Left lobe of liver (tissue), 2 donors: ENCODE measurements at places on chromosomes 4 and X. TPM values are rescaled to one million over a fixed set of nuclear protein-coding genes. Genes with fewer than 3 reads are reported as not detected.

- no peak for DNase-seq
These were observed 1.2 kb upstream of the HSD17B11 start for GRCh38 chr4:87392183-87392582.

GRCh38 chrX:155923200-155923599 is 42.1 kb downstream of the VAMP7 start:
- DNase-seq: no peak

- no peak for DNase-seq
These were observed 582 bp downstream of the NAA10 start for GRCh38 chrX:153934148-153934761.

DNA sequence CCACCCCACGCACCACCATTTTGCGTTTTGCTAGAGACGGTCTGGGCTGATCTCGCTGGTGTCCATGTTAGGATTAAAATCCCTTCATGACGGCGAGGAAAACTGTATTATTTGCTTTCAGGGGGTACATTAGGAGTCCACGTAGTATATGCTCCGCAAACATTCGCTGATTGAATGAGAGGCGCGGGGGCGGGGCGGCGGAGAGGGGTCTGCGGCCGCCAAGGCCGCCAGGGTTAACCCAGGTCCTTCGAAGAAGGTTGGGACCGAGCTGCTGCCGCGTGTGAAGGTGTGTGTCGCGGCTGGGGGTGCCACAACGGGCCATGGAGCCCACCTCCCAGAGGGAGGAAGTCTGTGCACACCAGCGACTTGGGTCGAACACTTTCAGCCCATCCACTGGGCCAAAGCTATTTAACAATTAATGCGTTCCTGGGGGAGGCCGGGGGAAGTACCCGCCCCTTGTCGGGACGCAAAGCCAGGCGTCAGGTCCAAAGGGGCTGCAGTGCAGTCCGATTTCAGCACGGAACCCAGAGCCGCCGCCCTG is 6.4 kb upstream of the PITX2 start:
- no peak for DNase-seq

DNA sequence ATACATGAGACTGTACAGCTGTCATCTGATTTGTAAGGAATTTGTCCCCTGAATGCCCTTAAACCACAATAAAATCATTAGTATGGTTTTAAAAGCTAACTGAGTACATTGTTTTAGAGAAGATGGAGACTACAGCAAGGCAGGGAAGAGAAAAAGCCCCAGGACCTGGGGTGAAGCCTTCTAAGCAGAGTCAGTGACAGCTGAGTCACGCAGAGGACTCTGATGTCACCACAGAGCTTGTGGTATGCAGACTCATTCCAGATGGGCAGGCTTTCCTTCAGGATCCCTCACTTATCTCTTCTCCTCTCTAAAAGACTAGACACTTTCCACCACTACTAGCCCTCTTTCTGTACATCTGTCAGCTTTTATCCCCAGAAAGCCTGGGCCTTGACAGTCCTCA is 97.1 kb upstream of the ATOH1 start:
- DNase-seq: no peak

Gene MAGEB5
- total RNA-seq: not detected
